ENCODE measurements at places on chromosomes 12 and 14.

- DNase-seq, result peak; percentile 90
These were observed 5.7 kb downstream of the WNT5B start for GRCh38 chr12:1634590-1635191.

DNA sequence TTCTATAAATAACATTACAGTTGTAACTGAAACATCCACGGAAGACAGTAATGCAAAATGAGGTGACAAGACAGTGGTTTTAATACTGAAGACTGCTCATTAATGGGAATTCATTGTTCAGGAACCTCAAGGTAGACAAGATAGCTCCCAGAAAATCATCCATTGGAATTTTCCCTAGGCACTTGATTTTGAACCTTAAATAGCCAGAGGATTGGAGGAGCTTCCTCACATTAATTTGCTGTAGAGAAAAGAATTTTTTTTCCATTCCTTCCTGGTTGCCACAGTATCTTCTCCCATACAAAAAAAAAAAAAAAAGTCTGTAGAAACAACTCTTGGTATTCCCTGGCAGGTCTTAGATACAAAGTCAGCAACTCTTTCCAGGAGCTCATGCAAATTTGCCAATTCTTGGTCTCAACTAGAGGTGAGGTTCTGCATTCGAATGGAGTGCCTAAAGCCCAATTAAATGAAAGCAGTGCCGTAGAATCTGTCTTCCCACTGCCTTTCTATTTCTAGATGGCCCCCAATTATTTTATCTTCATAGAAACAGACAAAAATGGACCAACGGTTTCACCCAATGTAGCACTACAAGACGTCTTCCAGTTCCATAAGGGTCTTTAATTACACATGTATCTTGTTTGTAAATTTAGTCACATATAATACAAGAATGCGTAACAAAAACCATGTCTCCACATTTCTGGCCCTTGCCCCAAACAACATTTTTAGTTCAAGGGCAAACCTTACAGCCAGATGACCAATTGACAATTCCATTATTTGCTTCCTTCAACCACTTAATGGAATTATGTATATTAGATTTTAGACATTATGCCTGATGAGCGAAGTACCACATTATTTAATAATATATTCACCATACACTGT, 13.5 kb downstream of the SLC38A2 start:
- DNase-seq, result no peak

- DNase-seq, result no peak
These were observed 57.7 kb upstream of the NPFF start for GRCh38 chr12:53564941-53565340.

GRCh38 chr14:66143387-66144112, 342.6 kb upstream of the CCDC196 start:
- DNase-seq, result no peak

GRCh38 chr12:48183091-48183875, at the start of gene CCDC184:
TSS of gene CCDC184 (plus strand) at chr12:48183644. CDS start at chr12:48184123, 479 bp downstream.
- peak; percentile 37 for DNase-seq

DNA sequence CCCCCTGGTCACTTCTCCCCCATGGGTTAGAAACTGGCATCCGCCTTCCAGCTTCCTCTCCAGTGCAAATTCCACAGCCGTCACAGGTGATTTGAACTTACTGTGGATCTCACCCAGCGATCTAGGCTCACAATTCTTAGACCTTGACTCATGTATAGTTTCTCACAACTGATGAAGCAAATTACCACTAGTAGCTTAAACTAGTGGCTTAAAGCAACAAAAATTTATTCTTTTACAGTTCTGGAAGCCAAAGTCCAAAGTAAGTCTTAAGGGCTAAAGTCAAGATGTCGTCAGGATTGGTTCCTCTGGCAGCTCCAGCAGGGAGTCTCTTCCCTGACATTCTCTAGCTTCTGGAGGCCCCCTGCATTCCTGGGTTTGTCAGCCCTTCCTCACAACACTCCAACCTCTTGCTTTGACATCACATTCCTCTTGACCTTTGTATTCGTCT, 117.4 kb downstream of the KTN1 start:
- no peak for DNase-seq

All from NCI-H1694 treated with DMSO at 0.1 percent for 48 hours (cell line).